Stimulated activated CD8-positive, alpha-beta memory T cell treated with anti-CD3 and anti-CD28 coated beads, Interleukin-7, amount 100 ng/mL, for 24 hours (primary cell): ENCODE measurements at places on chromosomes 7 and 10.

GRCh38 chr10:108166401-108166800 lies 1001.9 kb upstream of the SORCS1 start:
- DNase-seq = no peak

- DNase-seq = no peak
Measured at GRCh38 chr10:125692196-125692595, 9.2 kb upstream of the TEX36 start.

- no peak for DNase-seq
Measured at GRCh38 chr7:96246919-96247318, 75.0 kb downstream of the SLC25A13 start.

DNA sequence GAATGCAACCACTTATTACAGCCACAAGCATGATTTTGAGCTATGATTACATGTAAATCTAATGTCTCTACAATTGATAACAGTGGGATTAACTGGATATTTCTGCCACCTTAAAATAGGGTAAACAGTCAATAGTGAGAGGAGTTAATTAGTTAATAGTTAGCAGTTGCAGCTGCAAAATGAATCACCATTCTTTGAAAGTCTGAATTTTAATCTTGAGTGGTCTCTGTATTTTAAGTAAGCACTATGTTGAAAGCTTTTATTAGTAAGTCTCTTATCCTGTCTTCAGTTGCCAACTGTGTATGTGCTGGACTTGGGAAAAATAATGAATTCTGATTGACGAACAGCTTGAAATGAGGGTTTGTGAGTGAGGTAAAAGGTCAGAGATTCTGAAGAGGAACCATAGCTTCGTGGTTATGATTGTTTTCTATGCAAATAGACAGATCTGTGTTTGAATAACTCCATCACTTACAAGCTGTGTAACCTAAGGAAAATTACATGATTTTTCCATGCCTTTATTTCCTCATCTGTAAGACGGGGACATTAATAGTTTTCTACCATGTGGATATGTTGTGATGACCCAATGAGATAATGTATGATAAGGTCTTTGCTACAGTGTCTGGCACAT lies 75.2 kb downstream of the RNLS start:
- no peak for DNase-seq

DNA sequence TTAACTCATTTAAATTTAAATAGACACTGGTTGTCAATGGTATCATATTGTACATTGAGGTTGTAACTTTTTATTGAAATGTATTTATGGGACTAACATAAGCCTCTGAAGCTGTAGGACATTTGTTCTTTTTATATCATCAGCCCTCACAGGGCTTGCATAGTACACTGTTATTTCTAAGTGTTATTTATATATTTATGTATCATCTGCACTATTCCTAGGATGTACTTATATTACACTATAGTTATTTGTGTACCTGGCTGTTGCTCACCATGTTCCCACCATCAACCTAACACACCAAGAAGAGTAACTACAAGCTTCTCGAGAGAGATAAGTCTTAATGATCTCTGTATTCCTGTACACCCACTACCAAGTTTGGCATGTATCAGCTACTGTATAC lies 224.7 kb downstream of the PPP1R3A start:
- no peak for DNase-seq

DNA sequence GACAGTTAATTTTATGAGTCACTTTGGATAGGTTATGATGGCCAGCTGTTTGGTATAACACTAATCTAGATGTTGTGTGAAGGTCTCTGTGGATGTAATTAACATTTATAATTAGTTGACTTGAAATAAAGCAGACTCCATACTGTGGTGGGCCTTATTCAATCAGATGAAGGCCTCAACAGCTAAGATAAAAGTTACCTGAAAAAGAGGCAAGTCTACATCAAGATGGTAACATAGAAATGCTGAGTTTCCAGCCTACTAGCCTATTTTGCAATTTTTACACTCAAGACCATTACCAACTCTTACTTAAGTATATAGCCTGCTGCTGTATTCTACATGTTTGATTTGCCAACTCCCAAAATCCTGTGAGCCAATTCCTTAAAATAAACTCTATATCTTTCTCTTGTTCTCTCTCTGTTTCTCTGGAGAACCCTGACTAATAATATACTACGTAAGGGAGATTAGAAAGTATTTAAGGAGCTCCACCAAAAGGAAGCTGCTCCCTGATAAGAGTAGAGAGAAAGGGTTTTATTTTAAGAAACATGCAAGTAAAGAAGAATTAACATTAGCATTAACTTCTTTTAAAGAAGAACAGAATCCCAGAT lies 42.7 kb downstream of the ZNF438 start:
- no peak for DNase-seq

GRCh38 chr7:101085162-101085964 lies at the start of gene TRIM56:
Gene TRIM56, plus strand, starts transcription at chr7:101085481. Its CDS starts 1,832 bp downstream, at chr7:101087313.
- DNase-seq = peak; percentile 51

DNA sequence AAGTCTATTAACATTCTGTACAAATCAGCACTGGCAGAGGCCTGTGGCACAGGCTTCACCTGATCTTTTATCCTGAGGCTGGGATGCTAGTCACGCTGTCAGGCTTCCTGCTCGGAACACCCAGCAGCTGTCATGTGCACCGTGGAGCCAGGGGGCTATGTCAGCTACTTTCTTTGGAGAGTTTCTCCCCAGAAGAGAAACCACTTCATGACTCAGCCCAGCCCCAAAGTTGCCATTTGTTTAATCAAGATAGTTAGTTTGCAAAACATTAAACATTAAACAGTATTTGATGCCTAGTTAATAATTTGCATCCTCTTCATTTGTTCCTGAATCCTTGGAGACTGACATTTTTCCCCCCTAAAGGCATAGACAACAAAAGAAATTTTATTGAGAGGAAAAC lies at the start of gene HABP2:
Gene HABP2 (plus strand): TSS at position 353 of the 400 bp plus-strand sequence. CDS start 69 bp downstream, outside the sequence.
- DNase-seq = no peak

GRCh38 chr7:92783260-92784201 lies 52.8 kb downstream of the CDK6 start:
- DNase-seq = no peak

DNA sequence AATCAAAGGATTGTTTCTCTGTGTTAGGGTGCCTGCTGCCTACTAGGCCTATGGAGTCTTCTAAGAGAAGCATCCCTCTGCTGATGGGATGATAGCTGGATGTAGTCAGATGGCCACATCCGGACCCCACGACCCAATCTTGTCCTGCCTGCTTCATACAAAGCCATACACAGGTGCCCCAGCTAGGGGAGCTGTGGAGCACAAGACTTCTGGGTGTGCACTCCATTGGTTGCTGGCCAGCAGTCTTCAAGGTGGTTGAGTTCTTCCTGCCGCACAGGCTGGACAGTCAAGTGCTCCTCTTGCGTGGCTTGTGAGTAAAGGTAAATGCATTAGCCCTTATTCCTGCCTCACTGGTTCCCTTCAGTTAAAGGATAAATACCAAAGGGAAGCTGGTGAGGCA lies 120.2 kb downstream of the TEX36 start:
- no peak for DNase-seq

DNA sequence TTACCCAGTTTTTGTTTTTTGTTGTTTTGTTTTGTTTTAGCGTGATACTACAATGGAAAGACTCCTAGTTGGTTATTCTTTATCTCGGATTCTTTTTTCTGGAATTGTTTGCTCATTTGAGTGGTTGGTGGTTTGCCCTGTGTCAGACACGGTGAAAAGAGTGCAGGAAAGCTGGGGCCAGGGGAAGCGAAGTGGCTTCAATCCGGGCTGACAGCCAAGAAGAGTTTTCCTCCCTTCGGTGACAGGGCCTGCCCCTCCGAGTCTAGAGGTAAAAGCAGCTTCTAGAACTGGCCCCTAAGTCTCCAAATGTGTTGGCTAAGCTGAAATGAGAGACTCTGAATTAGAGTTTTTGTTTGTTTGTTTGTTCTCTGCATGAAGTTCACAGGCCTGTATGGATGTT lies 5.7 kb upstream of the AP5Z1 start:
- no peak for DNase-seq

DNA sequence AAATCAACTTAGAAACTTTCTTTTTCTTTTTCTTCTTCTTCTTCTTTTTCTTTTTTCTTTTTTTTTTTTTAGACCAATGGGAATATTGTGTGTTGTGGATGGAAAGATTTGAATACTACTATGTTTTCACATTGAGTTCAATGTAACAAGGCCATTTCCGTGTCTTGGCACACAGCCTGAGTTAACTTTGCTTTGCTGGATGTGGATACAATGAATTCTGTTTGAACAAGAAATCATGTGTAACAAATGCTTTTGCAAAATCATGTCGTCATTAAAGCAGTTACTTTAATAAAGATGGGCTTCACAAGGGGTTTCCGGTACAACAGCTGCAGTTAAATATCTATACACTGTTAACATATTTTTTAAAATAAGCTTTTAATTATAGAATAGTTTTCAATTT lies 13.5 kb upstream of the ENTPD1 start:
- no peak for DNase-seq

GRCh38 chr7:123004931-123005330 lies 9.4 kb upstream of the TAS2R16 start:
- DNase-seq = no peak
